ENCODE measurements at places on chromosomes 7 and 10.

- DNase-seq = no peak
Measured at GRCh38 chr7:101258243-101258731, 13.4 kb upstream of the FIS1 start.

DNA sequence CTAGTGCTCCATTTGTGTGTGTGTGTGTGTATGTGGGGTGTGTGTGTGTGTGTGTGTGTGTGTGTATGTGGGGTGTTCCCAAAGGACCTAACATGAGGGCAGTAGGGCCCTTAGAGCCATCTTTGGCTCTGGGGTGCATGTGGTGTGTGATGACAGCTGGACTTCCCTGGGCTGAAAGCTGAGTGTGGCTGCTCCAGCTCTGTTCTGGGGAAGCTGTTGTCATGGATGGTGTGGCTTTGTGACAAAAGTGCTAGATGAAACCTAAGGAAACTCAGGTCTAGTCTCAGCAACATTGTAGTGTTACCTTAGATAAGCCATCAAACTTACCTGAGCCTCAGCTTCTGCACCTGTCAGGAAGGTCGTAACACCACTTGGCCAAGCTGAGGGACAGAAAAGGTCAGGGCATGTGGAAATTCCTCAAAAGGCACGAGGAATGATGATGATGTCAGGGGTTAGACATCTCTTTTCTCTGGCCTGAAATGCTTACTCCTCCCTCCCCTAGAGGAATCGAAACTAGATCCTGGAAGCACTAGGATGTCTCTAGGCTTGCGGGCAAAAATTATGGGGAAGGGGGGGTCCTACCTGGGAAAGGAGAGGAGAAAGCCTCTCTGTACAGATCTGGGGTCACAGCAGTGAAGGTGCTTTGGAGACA, 115.4 kb downstream of the RPS24 start:
- no peak for DNase-seq

GRCh38 chr7:95101422-95101821, 194.0 kb downstream of the PPP1R9A start:
- no peak for DNase-seq

DNA sequence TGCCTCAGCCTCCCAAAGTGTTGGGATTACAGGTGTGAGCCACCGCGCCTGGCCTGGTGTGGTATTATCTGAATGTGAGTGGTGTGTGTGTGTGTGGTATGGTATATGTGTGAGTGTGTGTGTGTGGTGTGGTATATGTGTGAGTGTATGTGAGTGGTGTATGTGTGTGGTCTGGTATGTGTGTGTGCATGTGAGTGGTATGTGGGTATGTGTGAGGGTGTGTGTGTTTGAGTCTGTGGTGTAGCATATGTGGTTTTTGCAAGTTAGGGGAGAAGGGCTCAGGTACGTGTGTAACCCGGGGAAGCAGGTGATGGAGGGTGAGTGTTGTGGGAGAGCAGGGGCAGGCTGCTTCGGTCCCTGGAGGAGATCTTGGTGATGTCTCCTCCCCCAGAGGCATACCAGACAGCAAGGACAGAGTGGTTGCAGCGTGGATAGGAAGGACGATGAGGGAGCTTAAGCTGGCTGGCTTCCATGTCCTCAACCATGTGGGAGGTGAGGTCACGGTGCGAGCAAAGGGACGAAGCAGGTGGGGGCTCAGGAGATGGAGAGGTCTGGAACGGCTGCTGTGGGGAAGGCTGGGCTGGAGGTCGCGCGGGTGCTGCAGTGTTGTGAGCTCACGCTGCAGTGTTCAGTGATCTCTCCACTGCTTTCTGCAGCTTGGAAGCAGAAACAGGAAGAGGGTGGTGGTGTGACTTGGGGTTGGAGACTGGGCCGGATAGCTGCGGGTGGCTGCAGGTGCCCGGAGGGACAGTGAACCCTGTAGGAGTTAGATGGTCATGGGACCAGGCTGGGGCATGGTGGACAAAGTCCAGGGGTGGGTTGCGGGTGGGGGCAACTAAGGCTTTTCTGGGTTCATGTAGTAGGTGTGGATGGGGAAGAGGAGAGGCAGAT, 5.0 kb downstream of the ZYX start:
- DNase-seq = no peak

DNA sequence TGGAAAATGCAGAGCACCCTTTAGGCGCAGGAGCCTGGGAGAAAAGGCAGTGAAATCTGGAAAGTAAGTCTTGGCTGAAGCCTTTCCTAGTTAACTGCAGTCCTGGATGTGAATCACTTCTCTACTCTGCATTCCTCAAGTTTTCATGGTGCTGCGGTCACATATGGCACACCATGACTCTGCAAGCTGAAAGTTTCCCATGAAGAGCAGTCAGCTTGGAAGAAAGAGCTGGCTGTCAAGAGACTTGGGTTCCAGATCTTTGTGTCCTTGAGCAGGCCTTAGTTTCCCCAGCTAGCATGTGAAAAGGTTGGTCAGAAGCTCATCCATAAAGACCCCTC, 548.3 kb downstream of the SORCS3 start:
- DNase-seq = no peak

- DNase-seq = no peak
Measured at GRCh38 chr10:102676534-102677315, 32.4 kb downstream of the TRIM8 start.

GRCh38 chr10:34403512-34403911, 411.6 kb downstream of the PARD3 start:
- no peak for DNase-seq

GRCh38 chr10:43852149-43852548, 203.5 kb upstream of the ZNF32 start:
- DNase-seq = no peak

DNA sequence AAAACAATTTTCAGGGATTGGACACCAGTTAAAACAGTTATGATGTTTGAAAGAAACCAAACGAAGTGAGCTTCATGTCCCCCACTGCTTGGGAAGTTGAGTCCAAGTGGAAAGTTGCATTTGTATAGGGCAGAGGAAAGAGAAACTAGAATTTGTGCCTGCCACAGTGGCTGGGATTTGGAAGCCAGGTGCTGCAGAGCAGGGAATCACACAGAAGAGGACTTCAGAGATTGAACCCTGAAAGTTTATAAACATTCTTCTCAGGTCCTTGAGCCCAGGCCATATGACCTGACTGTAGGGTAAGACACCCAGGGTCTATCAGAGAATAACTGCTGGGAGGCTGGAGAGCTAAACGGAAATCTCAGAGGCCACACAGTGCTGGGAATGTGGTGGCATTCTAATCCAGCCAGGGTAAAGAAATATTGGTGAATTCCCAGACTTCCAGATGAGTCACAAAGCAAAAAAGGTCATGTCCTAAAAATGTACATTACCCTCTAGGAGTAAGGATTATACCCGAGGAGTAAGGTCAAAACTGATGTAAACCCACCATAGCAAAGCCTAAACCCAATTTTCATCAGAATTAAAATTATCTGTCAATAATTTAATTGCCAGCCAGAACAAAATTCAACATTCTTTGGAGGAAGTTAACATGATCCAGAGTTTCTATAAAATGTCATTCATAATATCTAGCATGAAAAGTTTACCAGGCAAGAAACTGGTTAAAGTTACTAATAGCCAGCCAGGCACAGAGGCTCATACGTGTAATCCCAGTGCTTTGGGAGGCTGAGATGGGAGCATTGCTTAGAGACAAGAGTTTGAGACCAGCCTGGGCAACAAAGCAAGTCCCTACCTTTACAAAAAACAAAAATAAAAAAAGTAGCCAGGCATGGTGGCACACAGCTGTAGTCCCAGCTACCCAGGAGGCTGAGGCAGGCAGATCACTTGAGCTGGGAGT, 31.2 kb downstream of the TOMM7 start:
- no peak for DNase-seq

- DNase-seq = no peak
Measured at GRCh38 chr10:6037422-6037821, 24.7 kb downstream of the IL2RA start.

- no peak for DNase-seq
Measured at GRCh38 chr7:154579711-154580110, 423.2 kb downstream of the PAXIP1 start.

GRCh38 chr7:123864966-123865365, 20.0 kb downstream of the HYAL4 start:
- no peak for DNase-seq
